Right renal pelvis (tissue), 4 donors: ENCODE measurements at places on chromosomes 7 and 10. TPM values are rescaled to one million over a fixed set of nuclear protein-coding genes. Genes with fewer than 3 reads are reported as not detected.

The UCN3 gene
- 1.7 TPM for polyA plus RNA-seq

The C1GALT1 gene
- polyA plus RNA-seq, result 45.7 TPM

The GOLGA7B gene
- 0.61 TPM for polyA plus RNA-seq

The VSTM4 gene
- polyA plus RNA-seq, result 14.2 TPM

The DYNC1I1 gene
- polyA plus RNA-seq, result 0.34 TPM

The SPDYE3 gene
- polyA plus RNA-seq, result 7.5 TPM

The PILRA gene
- 4.8 TPM for polyA plus RNA-seq

The TAS2R40 gene
- not detected for polyA plus RNA-seq

The IFIT1B gene
- 0.15 TPM for polyA plus RNA-seq

The KAZALD1 gene
- 9.7 TPM for polyA plus RNA-seq

The ANKRD26 gene
- 13.4 TPM for polyA plus RNA-seq

The ELN gene
- 73.5 TPM for polyA plus RNA-seq

The ZNF277 gene
- polyA plus RNA-seq, result 41.7 TPM

The PDE6C gene
- 0.69 TPM for polyA plus RNA-seq

The PDZD7 gene
- polyA plus RNA-seq, result 1.3 TPM

The SKIDA1 gene
- 11.5 TPM for polyA plus RNA-seq

The SPDYE11 gene
- 0.29 TPM for polyA plus RNA-seq

The DNAJB12 gene
- 35.3 TPM for polyA plus RNA-seq

The NUP42 gene
- 65.6 TPM for polyA plus RNA-seq

The PSTK gene
- polyA plus RNA-seq, result 8.0 TPM

The AMZ1 gene
- 0.12 TPM for polyA plus RNA-seq

The AOAH gene
- 3.0 TPM for polyA plus RNA-seq
